ENCODE measurements at places on chromosomes 4 and X.

- H3K36me3 ChIP-seq: no peaks in the 10 kb centered on the region
- no peaks in the 10 kb centered on the region for H3K27me3 ChIP-seq
- H3K4me3 ChIP-seq: no peak overlapping the region
Observed at GRCh38 chr4:41505161-41505661, 32.7 kb upstream of the LIMCH1 start.

- H3K4me3 ChIP-seq: no peak overlapping the region
- H3K36me3 ChIP-seq: no peaks in the 10 kb centered on the region
- DNase-seq: no peak
- no peak overlapping the region for H3K27ac ChIP-seq
Observed at GRCh38 chr4:89573656-89574055, 263.3 kb downstream of the SNCA start.

DNA sequence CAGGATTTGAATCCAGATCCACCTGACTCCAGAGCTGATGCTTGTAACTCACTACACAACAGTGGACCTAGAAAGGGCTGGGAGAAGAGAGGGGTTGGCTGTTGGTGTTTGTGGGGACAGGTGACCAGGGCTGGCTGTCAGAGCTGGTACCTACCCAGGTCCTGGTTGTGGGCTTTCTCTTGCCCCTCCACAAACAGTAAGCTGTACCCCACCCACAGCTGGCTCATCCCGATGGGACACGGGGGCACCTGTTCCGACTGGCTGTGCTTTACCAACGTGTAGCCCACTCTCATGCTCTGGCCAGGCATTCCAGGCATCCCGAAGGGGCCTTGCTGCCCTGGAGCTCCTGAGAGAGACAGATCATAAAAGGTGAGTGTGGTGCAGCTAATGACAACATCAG lies 68.7 kb downstream of the ATG4A start:
- H3K4me3 ChIP-seq: no peak overlapping the region
- no peaks in the 10 kb centered on the region for H3K27me3 ChIP-seq

GRCh38 chr4:118354913-118355312 lies 2.1 kb upstream of the PRSS12 start:
- H3K27ac ChIP-seq: peak overlapping the region; percentile 79
- H3K36me3 ChIP-seq: no peaks in the 10 kb centered on the region
- no peaks in the 10 kb centered on the region for H3K27me3 ChIP-seq
- no peak for DNase-seq
- peaks cover 22% of the 10 kb centered on the region for H3K4me1 ChIP-seq

GRCh38 chr4:82429728-82430192 lies 502 bp downstream of the HNRNPDL start:
- no peak for DNase-seq
- H3K27me3 ChIP-seq: no peaks in the 10 kb centered on the region
- H3K27ac ChIP-seq: peak overlapping the region; percentile 99
- H3K36me3 ChIP-seq: no peaks in the 10 kb centered on the region
- peak overlapping the region; percentile 67 for H3K4me3 ChIP-seq
- peaks cover 50% of the 10 kb centered on the region for H3K4me1 ChIP-seq

- H3K4me1 ChIP-seq: no peaks in the 10 kb centered on the region
- H3K27ac ChIP-seq: no peak overlapping the region
- no peak for DNase-seq
- no peaks in the 10 kb centered on the region for H3K36me3 ChIP-seq
- H3K4me3 ChIP-seq: no peak overlapping the region
Observed at GRCh38 chrX:109936114-109936513, 66.8 kb upstream of the TMEM164 start.

GRCh38 chr4:162126729-162127128 lies 37.1 kb downstream of the FSTL5 start:
- no peak overlapping the region for H3K27ac ChIP-seq
- H3K4me1 ChIP-seq: no peaks in the 10 kb centered on the region
- H3K4me3 ChIP-seq: no peak overlapping the region
- no peaks in the 10 kb centered on the region for H3K27me3 ChIP-seq

- no peaks in the 10 kb centered on the region for H3K4me1 ChIP-seq
- no peak for DNase-seq
- no peaks in the 10 kb centered on the region for H3K36me3 ChIP-seq
Observed at GRCh38 chr4:187232196-187232595, 508.5 kb upstream of the FAT1 start.

- no peaks in the 10 kb centered on the region for H3K27me3 ChIP-seq
- no peak overlapping the region for H3K27ac ChIP-seq
- H3K4me3 ChIP-seq: no peak overlapping the region
- peaks cover 4% of the 10 kb centered on the region for H3K36me3 ChIP-seq
- DNase-seq: no peak
Observed at GRCh38 chr4:3213661-3214250, 35.2 kb upstream of the MSANTD1 start.

GRCh38 chr4:147829401-147830101 lies 97.7 kb downstream of the ARHGAP10 start:
- H3K27ac ChIP-seq: peak overlapping the region; percentile 73
- H3K36me3 ChIP-seq: no peaks in the 10 kb centered on the region
- no peak overlapping the region for H3K4me3 ChIP-seq
- H3K27me3 ChIP-seq: no peaks in the 10 kb centered on the region
- peaks cover 64% of the 10 kb centered on the region for H3K4me1 ChIP-seq
- DNase-seq: no peak

Measured in vagina (tissue), 2 donors.